ENCODE measurements at places on chromosomes 4 and X. TPM values are rescaled to one million over a fixed set of nuclear protein-coding genes. Genes with fewer than 3 reads are reported as not detected.
A peak's percentile ranks its signal among the peaks of the same experiment; 100 is the strongest.

- DNase-seq, result peak; percentile 59
Measured at GRCh38 chr4:40055863-40056715, 561 bp upstream of the N4BP2 start.

GRCh38 chr4:138766332-138766731, 249.2 kb upstream of the NOCT start:
- DNase-seq, result no peak

- no peak for DNase-seq
Measured at GRCh38 chr4:120232050-120232449, 165.4 kb upstream of the MAD2L1 start.

DNA sequence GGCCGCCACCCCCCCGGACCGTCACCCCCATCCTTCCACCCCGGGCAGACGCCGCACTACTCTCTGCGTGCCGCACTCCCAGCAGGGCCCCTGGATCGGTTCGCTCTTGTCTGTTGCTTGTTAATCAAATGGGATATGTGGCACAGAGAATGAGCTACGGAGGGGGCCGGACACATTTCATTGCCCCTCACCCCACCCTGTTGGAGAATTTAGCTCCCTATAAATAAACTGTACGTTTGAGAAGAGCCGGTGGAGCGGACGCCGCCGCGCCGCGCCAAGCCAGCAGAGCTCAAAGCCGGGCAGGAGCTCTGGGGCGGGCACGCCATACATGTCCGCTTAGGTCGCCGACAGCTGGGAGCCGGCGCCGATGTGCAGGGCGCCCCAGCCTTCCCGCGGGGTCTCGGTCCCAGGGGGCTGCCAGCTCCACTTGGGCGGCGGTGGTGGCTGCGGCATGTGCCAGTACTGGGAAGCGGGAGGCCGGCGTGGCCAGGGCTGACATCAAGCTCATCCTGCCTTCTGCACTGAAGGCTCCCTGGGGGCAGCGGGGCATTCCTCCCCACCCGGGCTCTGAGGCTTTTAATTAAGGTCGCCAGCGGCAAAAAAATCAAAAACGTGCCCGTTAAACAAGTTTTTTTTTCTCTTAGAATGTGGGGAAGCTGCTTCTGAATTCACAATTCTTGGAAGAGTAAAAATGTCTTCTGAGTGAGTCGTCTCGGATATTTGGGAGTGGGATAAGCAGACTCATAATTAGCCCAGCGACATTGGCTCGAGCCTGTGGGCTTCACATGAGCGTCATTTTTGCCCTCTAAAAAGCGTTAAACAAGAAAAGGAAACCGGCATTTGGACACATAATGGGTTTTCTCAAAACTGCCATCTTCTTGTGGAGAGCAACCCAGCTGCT, 1.1 kb upstream of the PCDH19 start:
- peak; percentile 12 for DNase-seq

The MAGEE1 gene
- 0.44 TPM for total RNA-seq
